Amygdala (tissue), 56 donors: ENCODE measurements at places on chromosomes 5 and 9.

GRCh38 chr5:95533761-95534160 is 21.0 kb downstream of the SKIC3 start:
- no peak for DNase-seq

DNA sequence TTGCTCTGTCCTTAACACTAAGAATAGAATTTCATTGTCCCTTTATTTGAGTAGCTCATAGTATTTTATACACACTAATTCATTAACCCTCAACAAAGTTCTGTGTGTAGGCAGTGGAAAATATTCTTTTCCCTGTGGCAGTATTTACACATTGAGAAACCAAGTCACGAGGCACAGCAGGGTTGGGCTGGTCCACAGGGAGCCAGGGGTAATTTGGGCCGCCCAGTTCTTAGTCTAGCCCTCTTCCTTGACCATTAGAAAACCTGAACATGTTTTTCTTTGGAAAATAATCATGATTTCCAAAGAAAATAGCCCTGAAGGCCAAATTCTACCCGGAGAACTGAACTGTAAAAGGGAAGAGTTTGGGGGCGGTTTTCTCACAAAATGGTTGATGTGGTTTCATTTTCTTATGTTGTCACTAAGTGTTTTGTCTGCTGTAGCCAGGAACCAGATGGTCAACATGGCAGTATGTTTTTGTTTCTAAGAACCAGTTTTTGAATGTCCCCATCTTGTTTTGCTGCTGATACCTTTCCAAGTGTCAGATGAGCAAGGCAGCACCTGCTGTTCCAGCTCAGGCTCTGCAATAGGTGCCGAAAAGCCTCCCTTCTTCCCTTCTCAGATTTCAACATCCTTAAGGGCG is 29.6 kb downstream of the ARHGEF28 start:
- DNase-seq: no peak

GRCh38 chr5:96651047-96651446 is 11.1 kb upstream of the CAST start:
- DNase-seq: no peak

DNA sequence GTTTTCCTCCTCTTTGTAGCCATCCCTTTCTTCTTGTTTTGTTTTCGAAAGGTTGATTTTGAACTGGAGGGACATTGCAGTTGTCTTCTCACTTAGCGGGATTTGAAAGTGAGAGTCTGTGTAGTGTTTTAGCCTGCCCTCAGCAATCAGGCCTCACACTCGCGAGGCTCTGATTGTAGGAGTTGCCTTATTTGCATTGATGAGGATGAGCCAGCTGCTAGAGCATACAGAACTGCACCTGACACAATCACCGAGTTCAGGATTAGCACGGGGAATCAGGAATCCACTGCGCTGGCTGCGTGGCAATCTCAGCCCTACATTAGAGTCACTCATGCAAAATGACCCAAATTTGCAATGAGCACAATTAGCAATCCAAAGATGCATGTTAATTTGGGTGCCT is 122.5 kb upstream of the TMEM161B start:
- no peak for DNase-seq

- no peak for DNase-seq
These were observed 11.3 kb upstream of the TIMD4 start for GRCh38 chr5:156974328-156974727.

- DNase-seq: no peak
These were observed 132.1 kb upstream of the PPP1R26 start for GRCh38 chr9:135347461-135347860.

DNA sequence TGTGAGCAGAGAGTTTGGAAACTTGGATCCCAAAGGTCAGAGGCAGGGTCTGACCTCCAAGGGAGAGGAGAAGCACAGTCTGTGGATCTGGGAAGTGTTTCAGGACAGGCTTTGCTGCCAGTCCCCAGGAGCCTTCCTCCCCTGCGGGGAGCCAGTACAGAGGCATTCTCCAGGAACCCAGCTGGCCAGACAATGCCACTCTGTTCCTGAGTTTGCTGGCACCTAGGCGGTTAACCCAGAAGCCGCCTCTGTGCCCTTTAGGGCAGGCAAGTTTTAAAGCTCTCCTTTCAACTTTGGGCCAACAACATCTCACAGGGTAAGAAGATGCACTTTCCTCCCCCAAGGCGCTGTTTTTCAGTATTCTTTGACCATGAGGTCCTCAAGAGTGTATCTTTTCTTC is 37.0 kb upstream of the FGF1 start:
- DNase-seq: no peak

DNA sequence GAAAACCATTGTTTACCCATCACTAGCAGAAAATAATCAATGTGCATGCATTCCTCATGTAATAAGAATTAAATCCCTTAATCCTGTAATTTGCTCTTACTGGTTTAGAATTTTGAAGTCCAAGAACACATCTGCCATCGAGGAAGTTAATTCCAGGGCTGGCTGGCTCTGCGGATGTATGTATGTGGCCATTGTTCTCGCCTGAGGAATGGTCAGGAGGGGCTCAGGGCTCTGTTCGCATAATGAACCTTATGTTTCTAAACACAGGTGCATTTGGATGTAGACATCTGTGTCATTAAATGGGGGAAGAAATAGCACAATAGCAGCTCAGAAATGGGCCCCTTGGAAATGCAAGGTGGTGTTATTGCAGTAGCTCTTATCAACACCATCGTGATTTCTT is 148.6 kb upstream of the GAS1 start:
- DNase-seq: no peak

- no peak for DNase-seq
These were observed 22.5 kb upstream of the RANBP3L start for GRCh38 chr5:36323926-36324781.
